ENCODE measurements at places on chromosomes 6 and 20.

- DNase-seq, result no peak
These were observed 755.8 kb downstream of the DHX35 start for GRCh38 chr20:39717936-39718335.

GRCh38 chr6:99808992-99809391, 185.0 kb downstream of the MCHR2 start:
- DNase-seq, result no peak

- no peak for DNase-seq
These were observed at the start of gene PHACTR2 for GRCh38 chr6:143677891-143678791. TSS of gene PHACTR2 (plus strand) at chr6:143677965. CDS start at chr6:143678164, 199 bp downstream.

DNA sequence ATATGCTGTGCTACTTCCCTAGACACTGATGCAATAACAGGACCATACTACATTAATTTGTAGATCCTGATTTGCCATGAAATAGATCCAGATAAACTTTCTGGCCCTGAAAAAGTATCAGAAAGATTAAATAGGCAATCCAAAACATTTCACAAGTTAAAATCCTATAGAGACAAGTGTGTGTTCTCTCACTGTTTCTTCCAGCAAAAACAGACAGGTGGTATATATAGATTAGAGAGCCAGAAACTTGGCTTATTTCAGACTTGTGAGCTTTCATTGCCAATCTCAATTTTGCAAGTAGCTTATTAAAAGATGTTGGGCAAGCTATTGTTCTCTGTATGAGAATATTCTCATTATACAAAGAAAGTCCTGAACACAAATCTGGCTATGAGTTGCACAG, 289.1 kb upstream of the MANEA start:
- no peak for DNase-seq

DNA sequence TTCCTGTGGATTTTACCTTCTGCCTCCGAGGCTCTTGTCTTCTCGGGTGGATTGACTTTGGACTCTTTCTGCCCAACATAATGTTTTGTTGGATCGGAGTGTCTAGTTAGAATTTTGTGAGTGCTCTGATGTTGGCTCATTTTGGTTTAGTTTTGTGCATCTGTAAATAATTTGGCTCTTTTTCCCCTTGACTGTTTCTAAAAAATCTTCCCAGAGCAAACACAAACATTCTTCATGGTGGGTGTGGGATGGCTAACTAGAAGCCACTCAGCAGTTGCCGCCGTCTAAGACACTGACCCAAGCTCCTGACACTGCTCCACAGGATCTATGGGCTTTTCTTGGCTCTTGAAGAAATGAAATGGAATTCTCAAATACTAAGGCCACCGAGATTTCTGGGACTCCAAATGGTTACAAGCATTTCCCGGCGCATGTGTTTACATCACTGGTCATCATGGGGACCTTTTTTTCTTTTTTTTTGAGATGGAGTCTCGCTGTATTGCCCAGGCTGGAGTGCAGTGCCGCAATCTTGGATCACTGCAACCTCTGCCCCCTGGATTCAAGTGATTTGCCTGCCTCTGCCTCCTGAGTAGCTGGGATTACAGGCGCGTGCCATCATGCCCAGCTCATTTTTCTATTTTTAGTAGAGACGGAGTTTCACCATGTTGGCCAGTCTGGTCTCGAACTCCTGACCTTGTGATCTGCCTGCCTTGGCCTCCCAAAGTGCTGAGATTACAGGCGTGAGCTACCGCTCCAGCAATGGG, 92.0 kb upstream of the FRMD1 start:
- no peak for DNase-seq
